ENCODE measurements at places on chromosomes 5 and 9.

DNA sequence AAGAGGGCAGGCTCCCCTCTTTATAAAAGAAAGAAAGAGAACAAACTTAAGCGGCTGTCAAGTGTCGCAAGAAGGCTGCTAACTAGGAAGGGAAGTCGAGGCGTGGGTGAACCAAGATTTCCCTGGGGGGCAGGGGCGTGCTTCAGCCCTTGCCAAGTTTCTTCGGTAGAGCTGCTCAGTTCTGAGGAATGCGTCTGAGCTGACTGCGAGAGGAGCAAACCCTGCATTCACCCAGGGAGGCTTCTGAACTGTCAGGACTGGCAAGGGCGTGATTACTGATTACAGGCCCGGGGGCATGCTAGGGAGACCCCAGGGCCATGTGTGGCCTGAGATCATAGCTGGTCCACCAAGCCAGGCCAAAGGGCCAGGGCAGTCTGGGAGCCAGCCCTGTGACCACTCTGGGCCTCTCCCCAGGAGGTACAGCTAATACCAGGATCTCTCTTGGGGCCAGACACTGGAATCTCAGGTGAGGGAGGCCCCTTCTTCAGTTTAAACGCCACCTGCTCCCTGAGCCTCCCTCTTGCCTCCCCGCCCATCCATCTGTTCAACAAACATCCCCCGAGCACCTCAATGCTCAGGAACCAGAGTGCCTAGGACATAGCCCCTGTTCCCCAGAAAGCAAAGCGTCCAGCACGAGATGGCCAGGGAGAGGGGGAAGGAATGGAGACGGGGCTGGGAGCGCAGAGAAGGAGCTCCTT lies 30.9 kb downstream of the SARDH start:
- DNase-seq: no peak

- DNase-seq: no peak
Measured at GRCh38 chr5:72101828-72102227, 5.4 kb upstream of the MAP1B start.

- DNase-seq: no peak
Measured at GRCh38 chr5:133554279-133554678, 58.1 kb downstream of the FSTL4 start.

GRCh38 chr5:56549096-56549886 lies 266.1 kb upstream of the MAP3K1 start:
- no peak for DNase-seq

- no peak for DNase-seq
Measured at GRCh38 chr5:57613741-57614140, 131.1 kb upstream of the ACTBL2 start.

DNA sequence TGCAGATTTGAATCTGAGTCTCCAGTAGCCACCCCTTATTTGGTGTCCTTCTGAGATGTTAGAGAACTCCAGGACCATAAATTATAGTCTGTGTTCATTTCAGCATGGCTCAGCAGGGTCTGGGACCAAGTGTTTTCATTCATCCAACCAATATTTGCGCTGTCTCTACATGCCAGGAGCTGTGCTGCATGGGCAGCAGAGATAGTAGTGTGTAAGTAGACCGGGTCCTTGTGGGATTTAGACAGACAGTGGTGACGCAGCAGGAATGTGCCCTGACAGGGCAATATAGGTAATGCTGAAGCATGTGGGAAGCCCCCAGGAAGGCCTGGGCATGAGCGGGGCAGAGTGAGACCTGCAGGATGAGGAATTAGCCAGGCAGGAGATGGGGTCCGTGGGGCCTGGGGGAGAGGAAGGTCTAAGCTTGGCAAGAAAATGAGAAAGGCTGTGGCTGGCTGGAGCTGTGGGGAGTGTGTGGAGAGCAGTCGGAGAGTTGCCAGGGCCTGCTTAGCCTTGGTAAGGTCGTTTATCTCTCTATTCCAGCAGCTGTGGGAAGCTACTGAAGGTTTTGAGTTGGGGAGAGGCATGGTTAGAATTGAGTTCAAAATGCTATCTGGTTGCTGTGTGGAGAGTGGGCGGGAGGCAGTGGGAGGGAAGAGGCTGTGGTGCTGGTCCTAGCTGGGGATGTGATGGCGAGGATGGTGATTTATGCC lies 16.8 kb downstream of the STXBP1 start:
- DNase-seq: no peak

- DNase-seq: no peak
Measured at GRCh38 chr5:95779611-95780010, 42.9 kb downstream of the GLRX start.

DNA sequence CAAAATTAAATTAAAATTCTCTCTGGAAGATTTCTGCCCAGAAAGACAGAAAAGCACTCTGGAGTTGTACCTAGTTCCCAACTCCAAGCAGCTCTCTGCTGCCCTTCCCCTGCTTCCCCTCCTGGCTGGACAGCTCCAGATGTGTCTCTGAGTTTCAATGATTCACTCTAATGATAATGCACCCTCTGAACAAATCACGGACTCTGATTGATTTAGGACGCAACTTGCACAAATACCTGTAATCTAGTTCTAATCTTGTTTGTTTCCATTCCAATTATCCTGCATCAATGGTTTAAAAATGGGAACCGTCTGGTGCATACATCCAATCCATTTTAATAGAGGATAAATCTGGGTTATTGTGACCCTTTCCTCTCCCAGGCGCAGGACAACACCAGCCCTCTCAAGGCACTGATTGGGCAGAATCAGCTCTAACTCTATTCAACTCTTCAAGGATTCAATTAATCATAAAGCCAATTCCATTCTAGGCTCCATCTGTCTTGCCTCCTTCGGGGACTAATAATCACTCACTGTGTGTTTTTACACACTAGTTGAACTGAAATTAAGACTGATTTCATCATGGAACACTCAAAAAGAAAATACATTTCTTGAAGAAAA lies 111.2 kb upstream of the LRRTM2 start:
- no peak for DNase-seq

DNA sequence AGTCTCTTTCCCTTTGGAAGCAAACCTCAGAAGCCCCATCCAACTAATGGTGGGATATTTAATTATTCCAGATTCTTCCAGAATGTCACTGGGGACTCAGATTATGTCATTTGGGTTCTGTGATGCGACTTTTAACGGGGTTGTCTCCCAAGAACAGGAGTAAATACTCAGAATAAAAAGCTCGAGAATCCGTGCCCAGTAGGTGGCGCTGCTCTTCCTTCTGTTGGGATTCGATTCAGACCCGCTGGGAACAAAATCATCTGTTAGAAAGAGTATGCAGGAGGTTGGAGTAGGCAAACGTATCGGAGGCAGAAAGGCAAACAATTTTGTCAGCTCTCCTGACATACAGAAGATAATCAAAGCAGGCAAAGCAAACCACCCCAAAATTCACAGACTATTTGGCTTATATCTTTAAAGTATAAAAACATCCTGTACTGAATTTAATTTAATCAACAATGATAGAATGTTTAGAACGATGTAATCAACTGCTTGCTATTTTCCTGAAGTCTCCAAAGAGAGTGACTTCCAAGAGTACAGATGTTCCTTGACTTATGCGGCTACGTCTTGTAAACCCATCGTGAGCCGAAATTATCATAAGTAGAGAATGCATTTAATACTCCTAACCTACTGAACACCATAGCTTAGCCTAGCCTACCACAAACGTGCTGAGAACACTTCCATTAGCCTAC lies 169.8 kb upstream of the RAI14 start:
- DNase-seq: peak; percentile 58

DNA sequence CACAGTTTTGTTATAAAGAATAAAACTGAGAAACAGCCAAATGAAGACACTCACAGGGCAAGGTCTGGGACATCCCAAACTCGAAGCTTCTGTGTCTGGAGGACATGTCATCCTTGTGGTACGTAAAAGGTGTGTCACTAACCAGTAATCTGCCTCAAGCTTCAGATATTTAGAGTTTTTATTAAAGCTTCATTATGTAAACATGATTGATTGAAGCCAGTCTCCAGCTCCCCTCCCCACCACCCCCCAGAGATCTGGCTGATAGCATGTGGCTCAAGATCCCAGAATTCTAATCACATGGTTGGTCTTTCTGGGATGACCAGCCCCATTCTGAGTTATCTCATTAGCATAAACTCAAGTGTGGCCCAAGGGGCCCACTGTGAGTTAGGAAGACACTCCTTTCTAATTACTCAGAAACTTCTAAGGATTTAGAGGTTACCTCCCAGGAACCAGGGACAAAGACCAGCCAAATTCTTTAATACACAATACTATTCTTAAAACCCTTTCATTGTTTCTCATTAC lies 31.4 kb upstream of the ERAP1 start:
- DNase-seq: no peak

DNA sequence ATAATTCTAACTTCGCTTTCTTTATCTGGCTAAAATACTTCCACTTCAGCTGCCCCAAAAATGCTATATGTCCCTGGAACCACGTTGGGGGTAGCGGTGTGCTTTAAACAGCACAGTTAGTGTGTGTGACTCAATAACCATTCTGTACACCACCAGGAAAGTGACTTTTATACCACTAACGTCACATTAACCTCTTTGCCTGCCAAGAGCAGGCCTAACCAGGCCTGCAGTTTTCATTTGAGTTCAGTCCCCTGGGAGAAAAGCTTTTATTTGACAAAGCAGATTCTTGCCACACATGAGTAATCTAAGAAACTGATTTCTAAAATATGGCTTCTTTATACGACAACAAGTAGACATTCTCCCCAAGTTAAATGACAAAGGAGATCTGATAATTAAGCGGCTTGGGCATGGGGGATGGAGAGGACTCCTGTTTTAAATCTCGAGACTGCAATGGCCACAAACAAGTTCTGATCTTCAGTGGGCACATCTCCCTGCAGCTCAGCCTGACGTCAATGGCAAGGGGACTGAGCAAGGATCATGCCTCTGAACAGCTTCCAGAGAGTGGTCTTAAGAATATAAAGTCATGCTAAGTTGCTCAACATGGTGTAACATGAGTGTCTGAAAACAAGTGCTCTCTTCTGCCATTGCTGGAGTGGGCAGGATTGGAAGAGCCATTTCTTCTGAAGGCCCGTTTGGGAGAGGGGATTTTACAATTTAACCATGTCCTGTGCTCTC lies 91.8 kb downstream of the GLIS3 start:
- DNase-seq: no peak

GRCh38 chr5:142540922-142541422 lies 144.9 kb downstream of the FGF1 start:
- no peak for DNase-seq

DNA sequence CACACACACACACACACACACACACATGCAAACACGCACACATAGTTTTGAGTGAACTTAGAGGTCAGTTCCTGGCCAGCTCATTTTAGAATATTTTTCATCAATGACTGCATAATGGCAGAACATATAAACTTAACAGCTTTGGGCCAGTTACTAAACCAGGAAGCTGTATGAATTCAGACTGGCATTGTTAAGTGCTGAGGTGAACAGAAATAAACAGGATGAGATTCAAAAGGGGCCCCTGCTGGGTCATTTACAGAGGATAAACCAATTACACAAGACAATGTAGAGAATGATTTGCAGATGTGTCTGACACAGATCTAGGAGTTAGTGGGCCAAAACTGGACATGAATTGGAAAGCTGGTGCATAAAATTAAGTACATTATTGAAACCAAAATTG lies 44.6 kb downstream of the MARCHF11 start:
- DNase-seq: no peak

DNA sequence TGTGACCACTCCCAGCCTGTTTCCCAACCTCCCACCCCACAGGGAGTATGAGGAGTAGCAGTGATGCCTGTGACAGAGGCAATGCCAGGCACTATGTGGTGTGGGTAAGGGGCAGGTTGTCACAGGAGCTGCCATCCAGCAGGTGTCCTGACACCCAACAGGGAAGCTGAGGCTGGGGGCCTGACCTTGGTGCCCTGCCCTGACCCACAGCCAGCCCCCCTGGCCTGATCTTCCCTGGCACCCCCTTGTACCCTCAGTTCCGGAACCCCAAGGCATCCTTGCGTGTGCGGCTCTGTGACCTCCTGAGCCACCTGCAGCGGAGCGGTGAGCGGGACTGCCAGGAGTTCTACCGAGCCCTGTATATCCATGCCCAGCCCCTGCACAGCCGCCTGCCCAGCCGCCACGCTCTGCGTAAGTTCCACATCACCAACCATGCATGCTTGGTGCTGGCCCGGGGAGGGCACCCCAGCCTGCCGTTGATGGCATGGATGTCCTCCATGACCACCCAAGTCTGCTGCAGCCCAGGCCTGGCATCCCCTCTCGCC lies 14.4 kb downstream of the CARD19 start:
- DNase-seq: no peak

- no peak for DNase-seq
Measured at GRCh38 chr5:100434815-100435214, 100.4 kb upstream of the FAM174A start.

- DNase-seq: no peak
Measured at GRCh38 chr9:113160571-113160970, 9.8 kb downstream of the SLC31A2 start.

DNA sequence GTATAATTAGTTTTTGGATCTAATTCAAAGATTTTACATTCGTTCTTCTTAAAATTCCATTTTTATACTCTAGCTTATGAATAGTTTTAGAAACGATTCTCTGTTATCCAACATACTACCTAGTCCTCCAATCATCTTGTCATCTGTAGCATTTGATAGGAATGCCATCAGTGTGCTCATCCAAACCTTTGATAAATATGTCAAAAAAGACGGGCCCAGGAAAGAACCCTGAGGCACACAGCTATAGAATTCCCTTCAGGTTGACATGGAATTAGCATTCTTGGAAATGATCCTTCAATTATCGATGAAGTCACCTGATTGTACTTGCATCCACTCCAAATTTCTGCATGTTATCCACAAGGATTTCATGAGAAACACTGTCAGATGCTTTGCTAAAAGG lies 64.8 kb upstream of the EFNA5 start:
- no peak for DNase-seq

DNA sequence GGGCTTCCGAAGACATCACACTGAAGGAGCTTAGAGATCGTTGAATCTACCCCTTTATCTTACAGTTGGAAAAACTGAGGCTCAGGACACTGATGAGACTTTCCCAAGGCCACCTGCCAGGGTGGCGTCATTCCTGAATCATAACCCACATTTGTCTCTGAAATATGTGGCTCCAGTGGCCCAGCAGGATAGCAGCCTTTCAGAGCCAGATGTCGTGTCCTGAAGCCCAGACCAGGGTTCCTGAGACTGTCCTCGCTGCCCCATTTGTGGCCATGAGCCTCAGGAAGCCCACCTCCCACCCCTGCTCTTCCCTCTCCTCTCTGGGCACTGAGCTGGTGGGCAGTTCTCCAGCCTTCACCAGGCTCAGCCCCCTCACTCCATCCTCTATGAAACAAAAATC lies 2.4 kb downstream of the HMCN2 start:
- no peak for DNase-seq

DNA sequence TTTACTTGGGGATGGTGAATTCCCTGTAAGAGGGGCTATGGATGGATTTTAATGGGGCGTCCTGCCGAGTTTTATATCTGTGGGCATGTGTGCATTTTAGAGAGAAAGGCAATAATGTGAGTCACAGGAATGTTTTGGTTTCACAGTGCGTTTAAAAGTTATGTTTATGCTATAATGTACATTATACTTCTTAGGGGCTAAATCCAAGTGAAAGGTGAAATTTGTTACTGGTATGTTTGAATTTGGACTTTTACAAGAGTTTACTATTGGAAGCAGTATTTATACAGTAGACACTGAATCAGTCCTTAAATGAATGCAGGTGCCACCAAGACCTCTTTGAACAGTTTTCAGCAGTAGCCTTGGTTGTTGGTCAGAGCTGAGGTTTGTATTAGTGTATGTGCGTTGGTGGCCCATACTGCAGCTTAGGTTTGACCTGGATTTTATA lies 5.6 kb downstream of the JMY start:
- DNase-seq: no peak

Data from cerebellar nuclear complex (tissue), 1 donor.